Chondrocyte (in vitro differentiated cells): ENCODE measurements at places on chromosomes 2 and 18. TPM values are rescaled to one million over a fixed set of nuclear protein-coding genes. Genes with fewer than 3 reads are reported as not detected.

DNA sequence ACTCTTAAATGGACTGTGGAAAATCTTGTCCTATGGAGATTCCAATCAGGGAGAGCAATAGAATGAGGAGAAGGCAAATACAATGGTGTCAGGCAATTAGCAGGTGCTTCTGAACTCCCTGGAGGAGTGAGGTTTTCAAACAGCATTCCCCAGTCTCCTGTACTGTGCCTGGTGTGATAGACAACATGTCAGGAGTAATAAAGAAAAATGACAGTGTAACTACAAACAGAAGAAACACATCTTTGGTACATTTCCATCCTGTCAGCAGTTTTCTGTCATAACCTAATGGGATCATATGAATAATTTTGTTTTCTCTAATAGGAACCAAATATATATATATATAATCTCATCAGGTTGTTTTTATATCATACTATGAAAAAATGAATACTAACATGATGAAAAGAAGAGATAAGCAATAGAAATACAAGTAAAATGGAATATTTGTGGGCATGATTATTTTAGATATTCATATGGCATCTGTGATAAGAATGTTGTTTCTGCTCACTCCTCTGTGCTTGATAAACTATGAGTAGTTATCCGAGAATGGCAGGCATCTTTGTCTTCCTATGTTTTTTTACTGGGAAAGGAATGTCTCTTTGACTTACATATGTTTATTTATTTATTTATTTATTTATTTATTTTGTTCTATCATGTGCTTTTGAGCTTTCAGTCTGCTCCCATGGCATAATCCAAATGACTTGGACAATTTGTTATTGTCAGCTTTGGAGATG lies 441.7 kb downstream of the TXNL1 start:
- DNase-seq = no peak

DNA sequence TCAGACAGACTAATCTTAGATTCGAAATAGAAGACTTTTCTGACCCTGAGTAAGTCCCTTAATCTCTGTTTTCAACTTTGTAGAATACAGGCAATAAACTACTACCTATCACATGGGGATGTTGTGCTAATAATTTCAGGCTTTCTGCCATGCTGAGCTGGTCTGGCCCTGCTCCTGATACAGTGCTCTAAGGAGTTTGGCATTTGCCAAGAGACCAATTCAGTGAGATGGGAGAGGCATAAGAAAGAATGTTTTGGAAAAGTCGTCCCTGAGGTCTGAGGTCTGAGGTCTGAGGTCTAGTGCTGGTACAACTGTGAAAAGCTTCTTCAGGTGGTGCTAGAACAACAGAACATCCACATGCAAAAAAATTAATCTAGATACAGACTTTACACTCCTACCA lies 35.9 kb upstream of the SP3 start:
- no peak for DNase-seq

DNA sequence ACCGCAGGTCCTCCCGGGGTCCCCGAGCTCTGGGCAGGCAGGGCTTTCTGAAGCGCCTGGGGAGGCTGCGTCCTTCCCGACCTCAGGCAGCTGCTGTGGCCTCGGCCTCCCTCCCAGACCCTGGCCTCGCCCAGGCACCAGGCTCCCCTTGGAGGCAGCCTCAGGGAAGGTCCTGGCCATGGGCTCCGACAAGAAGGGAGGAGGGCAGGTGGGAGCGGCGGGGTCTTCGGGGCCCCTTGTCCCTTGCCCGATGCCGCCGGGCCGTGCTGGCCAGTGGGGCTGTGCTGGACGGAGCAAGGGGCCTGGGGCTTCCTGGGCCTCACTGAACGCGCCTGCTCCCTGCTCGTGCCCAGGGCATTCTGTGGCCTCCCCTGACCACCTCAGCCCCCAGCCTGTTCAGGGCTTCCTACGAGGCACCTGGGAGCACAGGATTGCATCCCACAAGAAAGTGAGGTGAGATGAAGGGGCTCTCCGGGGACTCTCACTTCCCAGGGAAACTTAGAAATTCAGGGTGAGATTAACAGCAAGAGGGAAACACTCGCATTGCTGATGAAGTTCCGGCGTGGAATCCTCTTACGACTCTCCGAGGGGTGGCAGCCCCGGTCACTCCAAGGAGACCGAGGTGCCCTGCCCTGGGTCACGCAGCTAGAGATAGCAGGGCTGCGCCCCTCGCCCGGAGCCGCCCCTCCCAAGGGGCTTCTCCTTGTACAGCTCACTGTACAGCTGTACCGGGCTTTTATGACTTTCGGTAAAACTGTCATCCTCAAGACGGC lies 778 bp downstream of the MFSD2B start:
- DNase-seq = no peak

DNA sequence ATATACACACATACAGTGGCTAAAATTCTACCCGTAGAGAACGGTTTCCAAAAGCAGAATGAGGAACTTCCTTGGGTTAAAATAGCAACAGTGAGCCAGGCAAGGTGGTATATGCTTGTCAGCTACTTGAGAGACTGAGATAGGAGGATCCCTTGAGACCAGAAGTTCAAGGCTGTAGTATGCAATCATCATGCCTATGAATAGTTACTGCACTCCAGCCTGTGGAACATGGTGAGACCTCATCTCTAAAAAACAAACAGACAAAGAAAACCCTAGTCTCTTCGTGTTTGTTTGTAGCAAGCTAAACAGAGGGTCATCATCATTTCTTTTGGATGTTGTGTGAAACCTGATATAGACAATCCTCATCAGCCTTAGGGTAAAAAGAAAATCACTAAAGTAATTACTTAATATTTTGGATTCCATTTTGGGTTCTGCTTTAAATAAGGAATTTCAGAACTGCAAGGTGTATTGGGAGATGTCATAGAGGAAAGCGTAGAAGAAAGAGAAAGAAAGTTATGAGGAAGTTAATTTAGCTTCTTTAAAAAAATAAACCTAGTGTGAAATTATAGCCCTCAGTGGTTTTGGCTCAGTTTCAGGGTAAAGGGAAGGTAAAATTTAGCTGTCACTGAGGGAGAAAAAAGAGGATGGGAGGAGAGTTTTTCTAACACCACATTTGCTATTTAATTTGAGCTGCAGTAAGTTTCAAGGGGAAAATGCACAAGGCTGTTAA lies 46.5 kb downstream of the PLEK start:
- DNase-seq = no peak

PROKR1 gene
- total RNA-seq = not detected in 3 replicates

TUBB8B gene
- total RNA-seq = not detected in 3 replicates

DOK6 gene
- 5.9 to 15.1 TPM (median 8.9 TPM) in 3 replicates for total RNA-seq

DHRS9 gene
- not detected in 3 replicates for total RNA-seq

KYNU gene
- total RNA-seq = 0.38 TPM in 1 of 3 replicates, not detected in the others

SLC30A3 gene
- total RNA-seq = 0.17 to 0.31 TPM in 2 of 3 replicates, not detected in the other
